Skeletal muscle tissue (tissue), 5 donors: ENCODE measurements at places on chromosomes 1 and 21. TPM values are rescaled to one million over a fixed set of nuclear protein-coding genes. Genes with fewer than 3 reads are reported as not detected.

LCE1C gene
- not detected for total RNA-seq

APH1A gene
- 99.2 TPM for total RNA-seq

CFAP74 gene
- under 0.01 TPM for total RNA-seq

CDK18 gene
- 3.7 TPM for total RNA-seq

CLDN17 gene
- total RNA-seq: not detected

GIPC2 gene
- total RNA-seq: 1.6 TPM

GSTM5 gene
- total RNA-seq: 11.5 TPM
